Sigmoid colon (tissue), 7 donors: ENCODE measurements at places on chromosomes 12 and 14. TPM values are rescaled to one million over a fixed set of nuclear protein-coding genes. Genes with fewer than 3 reads are reported as not detected.
A peak's percentile ranks its signal among the peaks of the same experiment; 100 is the strongest.

DNA sequence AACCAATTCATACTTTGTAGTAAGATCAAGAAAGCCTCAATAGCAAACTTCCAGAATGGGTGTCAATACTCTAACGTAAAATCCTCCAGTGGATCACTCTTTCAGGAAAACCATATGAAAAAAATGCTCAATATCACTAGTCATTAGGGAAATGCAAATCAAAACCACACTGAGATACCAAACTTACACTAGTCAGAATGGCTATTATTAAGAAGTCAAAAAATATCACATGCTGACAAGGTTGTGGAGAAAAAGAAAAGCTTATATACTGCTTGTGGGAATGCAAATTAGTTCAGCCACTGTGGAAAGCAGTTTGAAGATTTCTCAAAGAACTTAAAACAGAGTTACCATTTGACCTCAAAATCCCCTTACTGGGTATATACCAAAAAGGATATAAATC, 49.5 kb upstream of the ATXN7L3B start:
- H3K27ac ChIP-seq, result no peak overlapping the region
- H3K27me3 ChIP-seq, result no peaks in the 10 kb centered on the region
- H3K4me3 ChIP-seq, result no peak overlapping the region

GRCh38 chr12:94813314-94813713, 163.0 kb upstream of the TMCC3 start:
- no peaks in the 10 kb centered on the region for H3K4me1 ChIP-seq
- H3K27me3 ChIP-seq, result no peaks in the 10 kb centered on the region
- H3K27ac ChIP-seq, result no peak overlapping the region
- H3K36me3 ChIP-seq, result no peaks in the 10 kb centered on the region
- DNase-seq, result no peak

DNA sequence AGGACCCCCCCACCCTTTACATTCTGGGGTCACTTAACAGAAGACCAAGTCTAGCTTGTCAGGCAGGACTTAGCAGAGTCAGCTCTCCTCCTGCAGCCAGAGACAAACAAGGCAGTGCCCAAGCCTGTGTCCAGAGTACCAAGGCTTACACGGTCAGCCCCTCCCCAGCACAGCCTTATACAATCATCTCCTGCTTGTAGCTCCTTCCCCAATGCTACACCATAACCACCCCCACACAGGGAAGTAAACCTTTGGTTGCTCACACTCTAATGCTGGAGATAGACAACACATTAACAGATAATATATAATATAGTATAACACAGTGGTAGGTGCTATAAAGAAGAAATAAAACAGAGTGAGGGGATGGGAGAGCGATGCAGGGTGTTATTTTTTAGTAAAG, 175.4 kb upstream of the PWP1 start:
- no peaks in the 10 kb centered on the region for H3K27me3 ChIP-seq
- H3K36me3 ChIP-seq, result no peaks in the 10 kb centered on the region
- no peaks in the 10 kb centered on the region for H3K4me1 ChIP-seq
- DNase-seq, result no peak

- peak; percentile 71 for DNase-seq
- H3K4me3 ChIP-seq, result no peak overlapping the region
- peak overlapping the region; percentile 71 for H3K27ac ChIP-seq
- H3K27me3 ChIP-seq, result no peaks in the 10 kb centered on the region
Measured at GRCh38 chr12:2212971-2213869, 160.4 kb downstream of the CACNA1C start.

DNA sequence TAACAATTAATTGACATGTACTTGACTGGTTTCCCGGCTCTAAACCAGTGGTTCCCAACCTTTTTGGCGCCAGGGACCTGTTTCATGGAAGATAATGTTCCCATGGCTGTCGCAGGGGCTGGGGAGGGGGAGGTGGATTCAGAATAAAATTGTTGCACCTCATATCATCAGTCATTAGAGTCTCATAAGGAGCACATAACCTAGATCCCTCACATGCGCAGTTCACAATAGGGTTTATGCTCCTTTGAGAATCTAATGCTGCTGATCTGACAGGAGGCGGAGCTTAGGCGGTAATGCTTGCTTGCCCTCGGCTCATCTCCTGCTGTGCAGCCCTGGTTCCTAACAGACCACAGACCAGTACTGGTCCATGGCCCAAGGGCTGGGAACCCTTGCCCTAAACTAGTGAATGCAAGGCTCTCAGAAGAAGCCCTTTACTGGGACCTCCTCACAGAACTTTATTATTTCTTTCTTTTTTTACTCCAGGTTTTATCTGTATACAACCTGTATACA, 86.4 kb upstream of the SINHCAF start:
- H3K4me3 ChIP-seq, result no peak overlapping the region
- H3K27me3 ChIP-seq, result no peaks in the 10 kb centered on the region
- no peaks in the 10 kb centered on the region for H3K36me3 ChIP-seq
- DNase-seq, result no peak
- no peaks in the 10 kb centered on the region for H3K4me1 ChIP-seq

DNA sequence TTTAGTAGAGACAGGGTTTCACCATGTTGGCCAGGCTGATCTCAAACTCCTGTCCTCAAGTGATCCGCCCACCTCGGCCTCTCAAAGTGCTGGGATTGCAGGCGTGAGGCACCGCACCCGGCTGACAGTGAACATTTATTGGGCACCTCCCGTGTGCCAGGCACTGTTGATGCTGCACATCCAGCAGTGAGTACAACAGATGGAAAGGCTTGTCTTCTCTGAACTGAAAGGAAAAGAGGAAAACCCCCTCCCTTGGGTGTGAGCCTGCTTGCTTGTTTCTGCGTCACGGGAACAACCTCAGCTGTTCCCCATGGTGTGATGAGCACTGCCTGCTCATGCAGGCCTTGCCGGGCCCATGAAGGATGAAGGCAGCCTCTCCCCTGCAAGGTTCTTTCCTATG, 39.5 kb downstream of the DGLUCY start:
- peak overlapping the region; percentile 61 for H3K27ac ChIP-seq
- no peaks in the 10 kb centered on the region for H3K27me3 ChIP-seq
- no peak overlapping the region for H3K4me3 ChIP-seq
- H3K36me3 ChIP-seq, result peaks cover 14% of the 10 kb centered on the region

DNA sequence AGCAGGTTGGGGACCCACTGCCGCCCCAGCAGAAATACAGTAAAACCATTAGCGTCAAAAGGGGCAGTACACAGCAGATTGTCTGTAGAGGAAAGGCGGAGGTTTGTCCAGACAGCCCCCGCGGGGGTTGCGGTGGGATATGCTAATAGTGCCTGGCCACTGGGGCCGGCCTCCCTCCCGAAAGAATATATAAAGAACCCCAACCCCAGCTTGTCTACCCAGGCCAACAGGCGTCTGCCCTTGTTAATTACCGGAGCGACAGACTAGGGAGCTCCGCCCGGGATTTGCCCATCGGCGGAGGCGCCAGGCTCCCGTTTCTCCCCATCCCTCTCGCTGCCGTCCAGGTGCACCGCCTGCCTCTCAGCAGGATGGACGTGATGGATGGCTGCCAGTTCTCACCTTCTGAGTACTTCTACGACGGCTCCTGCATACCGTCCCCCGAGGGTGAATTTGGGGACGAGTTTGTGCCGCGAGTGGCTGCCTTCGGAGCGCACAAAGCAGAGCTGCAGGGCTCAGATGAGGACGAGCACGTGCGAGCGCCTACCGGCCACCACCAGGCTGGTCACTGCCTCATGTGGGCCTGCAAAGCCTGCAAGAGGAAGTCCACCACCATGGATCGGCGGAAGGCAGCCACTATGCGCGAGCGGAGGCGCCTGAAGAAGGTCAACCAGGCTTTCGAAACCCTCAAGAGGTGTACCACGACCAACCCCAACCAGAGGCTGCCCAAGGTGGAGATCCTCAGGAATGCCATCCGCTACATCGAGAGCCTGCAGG, at the start of gene MYF5:
Gene MYF5 (plus strand): TSS at position 217 of the 774 bp plus-strand sequence. CDS start 152 bp downstream, at position 369.
- DNase-seq, result no peak
- H3K4me3 ChIP-seq, result no peak within 1 kb of the TSS
- no peak within 1 kb of the TSS for H3K27ac ChIP-seq
- no peaks in the 10 kb centered on the region for H3K4me1 ChIP-seq

- no peaks in the 10 kb centered on the region for H3K27me3 ChIP-seq
- no peaks in the 10 kb centered on the region for H3K36me3 ChIP-seq
- no peak overlapping the region for H3K27ac ChIP-seq
- H3K4me1 ChIP-seq, result no peaks in the 10 kb centered on the region
- no peak for DNase-seq
- H3K4me3 ChIP-seq, result no peak overlapping the region
Measured at GRCh38 chr14:23558346-23559009, 2.4 kb downstream of the THTPA start.

DNA sequence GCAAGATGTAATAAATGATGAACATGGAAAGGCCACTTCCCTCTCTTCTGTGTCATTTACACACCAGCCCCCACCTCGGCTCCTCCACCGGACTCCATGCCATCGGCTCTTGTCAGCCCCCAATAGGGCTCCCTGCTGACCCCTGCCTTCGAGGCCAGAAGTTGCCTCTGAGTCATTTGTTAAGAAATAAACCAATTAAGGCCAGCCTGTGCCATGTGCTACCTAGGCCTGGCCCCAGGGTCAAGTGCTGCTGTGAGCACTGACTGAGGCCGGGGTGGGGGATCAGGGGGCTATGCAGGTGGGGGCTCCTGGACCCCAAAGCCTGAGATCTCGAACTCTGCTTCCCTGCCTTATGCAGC, 53.2 kb downstream of the TESC start:
- no peak for DNase-seq
- H3K4me1 ChIP-seq, result peaks cover 8% of the 10 kb centered on the region
- no peaks in the 10 kb centered on the region for H3K36me3 ChIP-seq
- H3K27ac ChIP-seq, result no peak overlapping the region
- H3K27me3 ChIP-seq, result no peaks in the 10 kb centered on the region
- no peak overlapping the region for H3K4me3 ChIP-seq

DNA sequence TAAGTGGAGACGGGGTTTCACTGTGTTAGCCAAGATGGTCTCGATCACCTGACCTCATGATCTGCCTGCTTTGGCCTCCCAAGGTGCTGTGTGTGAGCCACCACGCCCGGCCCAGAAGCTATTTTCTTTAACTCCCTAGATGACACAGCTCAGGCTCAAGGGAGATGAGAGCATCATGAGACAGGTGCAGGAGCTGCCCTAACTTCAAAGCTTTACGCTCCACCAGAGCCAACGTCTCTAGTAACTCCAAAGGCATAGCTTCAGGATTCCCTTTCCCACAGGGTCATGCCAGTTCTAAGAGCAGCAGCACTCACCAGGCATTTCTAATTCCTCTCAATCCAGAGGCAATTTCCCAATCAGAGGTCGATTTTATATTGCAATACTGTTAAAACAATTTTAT, 21.0 kb downstream of the NDUFA12 start:
- no peak overlapping the region for H3K4me3 ChIP-seq
- no peak overlapping the region for H3K27ac ChIP-seq
- H3K27me3 ChIP-seq, result no peaks in the 10 kb centered on the region
- no peaks in the 10 kb centered on the region for H3K4me1 ChIP-seq
- DNase-seq, result no peak
- H3K36me3 ChIP-seq, result no peaks in the 10 kb centered on the region

DNA sequence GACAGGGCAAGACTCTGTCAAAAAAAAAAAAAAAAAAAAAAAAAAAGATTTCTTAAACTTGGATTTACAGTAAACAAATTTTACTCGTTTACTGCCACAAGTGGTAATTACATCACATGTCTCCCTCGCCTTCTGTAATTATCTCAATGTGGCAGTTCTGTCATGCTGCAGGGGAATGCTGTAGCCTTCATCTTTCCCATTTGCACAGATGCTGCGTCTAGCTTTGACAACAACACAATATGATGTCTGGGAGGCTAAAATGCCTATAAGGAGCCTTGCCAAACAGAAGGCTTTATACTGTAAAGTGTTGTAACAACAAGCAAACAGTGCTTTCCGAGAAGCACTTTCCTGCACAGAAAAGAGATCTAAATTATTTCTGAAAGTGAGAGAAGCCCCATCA, 48.7 kb downstream of the ESR2 start:
- H3K4me1 ChIP-seq, result no peaks in the 10 kb centered on the region
- no peaks in the 10 kb centered on the region for H3K27me3 ChIP-seq
- H3K4me3 ChIP-seq, result no peak overlapping the region
- no peak for DNase-seq
- H3K36me3 ChIP-seq, result no peaks in the 10 kb centered on the region

ATL1 gene
- total RNA-seq, result 10.2 TPM

TAS2R20 gene
- 6.4 TPM for total RNA-seq

IL26 gene
- total RNA-seq, result not detected

EPYC gene
- total RNA-seq, result not detected

SDR9C7 gene
- not detected for total RNA-seq
